Caki2 (cell line): ENCODE measurements at places on chromosomes 7 and 10.
A peak's percentile ranks its signal among the peaks of the same experiment; 100 is the strongest.

- peak; percentile 33 for DNase-seq
Observed at GRCh38 chr10:91694170-91694794, 61.4 kb upstream of the PPP1R3C start.

- no peak for DNase-seq
Observed at GRCh38 chr7:51602376-51602775, 285.8 kb upstream of the COBL start.

GRCh38 chr7:76063114-76063513 lies 15.2 kb downstream of the MDH2 start:
- DNase-seq, result no peak

GRCh38 chr10:121240556-121240955 lies 357.7 kb downstream of the FGFR2 start:
- no peak for DNase-seq

- DNase-seq, result no peak
Observed at GRCh38 chr10:88616250-88616977, 29.9 kb downstream of the LIPJ start.

DNA sequence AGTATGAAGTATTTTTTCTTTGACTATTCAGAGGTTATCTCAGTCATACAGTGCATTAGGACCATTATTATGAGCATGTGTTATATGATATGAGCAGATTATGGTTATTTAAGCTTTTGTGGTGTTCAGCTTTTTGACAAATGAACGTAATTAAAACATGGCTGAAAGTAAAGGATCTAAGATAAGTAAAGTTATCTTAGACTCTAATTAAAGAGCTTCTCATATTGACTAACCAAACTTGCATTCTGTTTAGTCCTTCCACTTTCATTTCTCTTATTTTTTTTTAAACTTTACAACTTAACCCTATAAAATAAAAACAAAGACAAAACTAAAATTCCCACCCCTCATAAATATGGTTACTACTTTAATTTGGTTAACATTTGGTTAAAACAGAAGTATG lies 6.9 kb upstream of the GPR85 start:
- no peak for DNase-seq

GRCh38 chr10:110600487-110601101 lies 33.1 kb downstream of the SMC3 start:
- peak; percentile 55 for DNase-seq

GRCh38 chr10:118501171-118501570 lies 94.3 kb downstream of the PRLHR start:
- DNase-seq, result no peak

- no peak for DNase-seq
Observed at GRCh38 chr10:101089520-101090299, 27.9 kb downstream of the KAZALD1 start.

- DNase-seq, result peak; percentile 27
Observed at GRCh38 chr7:34837801-34838201, 179.8 kb downstream of the NPSR1 start.

- no peak for DNase-seq
Observed at GRCh38 chr10:35387768-35388167, 51.5 kb downstream of the CCNY start.

- DNase-seq, result no peak
Observed at GRCh38 chr7:37104822-37105518, 343.7 kb downstream of the ELMO1 start.

- DNase-seq, result no peak
Observed at GRCh38 chr10:112045938-112046337, 137.6 kb downstream of the GPAM start.

DNA sequence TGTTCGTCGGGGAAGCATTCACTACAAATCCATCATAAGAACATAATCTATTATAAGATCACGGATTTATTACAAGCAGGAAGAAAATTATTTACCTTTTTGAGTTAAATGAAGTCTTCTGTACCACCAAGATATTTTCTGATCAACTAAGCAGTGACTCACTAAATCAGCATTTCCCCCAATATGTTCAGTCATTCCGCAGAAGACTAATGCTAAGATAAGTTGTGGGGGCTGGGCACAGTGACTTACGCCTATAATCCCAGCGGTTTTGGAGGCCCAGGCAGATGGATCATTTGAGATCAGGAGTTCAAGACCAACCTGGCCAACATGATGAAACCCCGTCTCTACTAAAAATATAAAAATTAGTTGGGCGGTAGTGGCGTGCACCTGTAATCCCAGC lies 144.2 kb upstream of the EGR2 start:
- DNase-seq, result no peak

- peak; percentile 96 for DNase-seq
Observed at GRCh38 chr10:16986406-16987205, 143.0 kb downstream of the CUBN start.

- DNase-seq, result no peak
Observed at GRCh38 chr10:43304687-43305333, 37.9 kb upstream of the RASGEF1A start.

DNA sequence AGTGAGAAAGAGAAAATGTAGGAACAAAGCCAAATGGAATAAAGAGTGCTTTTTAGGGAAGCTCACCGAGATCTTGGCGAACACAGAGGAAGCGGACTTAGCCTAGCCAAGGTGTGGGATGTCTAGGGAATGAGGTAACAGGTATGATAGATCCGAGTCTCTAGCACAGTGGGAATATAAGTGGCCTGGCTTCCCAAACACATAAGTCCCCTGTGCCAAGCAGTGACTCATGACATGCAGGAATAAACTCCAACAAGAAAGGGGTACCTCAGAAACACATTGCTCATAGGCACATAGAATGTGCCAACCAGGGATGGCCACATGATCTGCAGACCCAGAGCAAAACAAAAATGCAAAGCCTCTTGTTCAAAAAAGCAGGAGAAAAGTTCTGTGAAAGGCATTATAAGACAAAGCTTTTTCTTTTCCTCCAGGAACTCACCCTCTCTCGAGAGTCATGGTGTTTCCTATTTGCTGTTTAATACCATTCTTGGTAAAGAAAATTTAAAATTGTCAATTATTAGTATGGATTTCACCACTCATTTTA lies 542.5 kb downstream of the GATA3 start:
- no peak for DNase-seq

DNA sequence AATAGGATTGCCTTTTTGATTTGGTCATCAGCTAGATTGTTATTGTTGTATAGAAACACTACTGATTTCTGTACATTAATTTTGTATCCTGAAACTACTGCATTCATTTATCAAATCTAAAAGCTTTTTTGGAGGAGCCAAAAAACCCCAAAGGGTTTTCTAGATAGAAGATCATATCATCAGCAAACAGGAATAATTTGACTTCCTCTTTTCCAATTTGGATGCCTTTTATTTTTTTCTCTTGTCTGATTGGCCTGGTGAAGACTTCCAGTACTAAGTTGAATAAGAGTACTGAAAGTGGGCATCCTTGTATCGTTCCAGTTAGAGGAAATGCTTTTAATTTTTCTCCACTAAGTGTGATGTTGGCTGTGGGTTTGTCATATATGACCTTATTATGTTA lies 10.6 kb upstream of the ENTPD7 start:
- no peak for DNase-seq

DNA sequence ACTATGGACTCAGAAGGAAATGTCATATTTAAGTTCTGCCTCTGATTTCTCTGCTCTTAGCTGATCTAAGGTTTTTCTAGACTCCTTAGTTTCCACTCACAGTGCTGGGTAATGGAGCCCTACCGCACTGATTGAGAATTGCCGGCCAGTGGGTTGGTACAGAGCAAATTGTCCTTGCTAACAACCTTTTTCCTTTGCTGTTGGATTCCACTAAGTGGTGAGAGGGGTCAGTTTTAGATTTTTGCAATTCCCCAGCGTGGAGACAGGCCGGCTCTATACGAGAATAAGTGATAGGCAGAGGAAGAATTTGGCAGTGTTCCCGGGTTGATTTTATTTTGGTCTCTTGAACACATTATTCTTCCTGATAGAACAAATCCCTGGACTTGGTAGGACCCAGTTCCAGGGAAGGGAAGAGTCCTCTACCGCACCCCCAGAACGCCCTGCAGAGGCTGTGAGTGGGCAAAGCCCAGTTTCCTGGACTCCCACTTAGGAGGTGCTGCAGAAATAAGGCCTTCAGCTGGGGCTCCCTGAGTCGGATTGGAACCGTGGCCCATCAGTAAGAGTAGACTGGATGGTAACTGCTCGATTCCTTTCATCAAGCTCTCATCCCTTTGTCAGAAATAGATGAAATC lies 3.0 kb upstream of the NRP1 start:
- no peak for DNase-seq

GRCh38 chr10:63166742-63167258 lies 33.7 kb downstream of the NRBF2 start:
- peak; percentile 65 for DNase-seq

DNA sequence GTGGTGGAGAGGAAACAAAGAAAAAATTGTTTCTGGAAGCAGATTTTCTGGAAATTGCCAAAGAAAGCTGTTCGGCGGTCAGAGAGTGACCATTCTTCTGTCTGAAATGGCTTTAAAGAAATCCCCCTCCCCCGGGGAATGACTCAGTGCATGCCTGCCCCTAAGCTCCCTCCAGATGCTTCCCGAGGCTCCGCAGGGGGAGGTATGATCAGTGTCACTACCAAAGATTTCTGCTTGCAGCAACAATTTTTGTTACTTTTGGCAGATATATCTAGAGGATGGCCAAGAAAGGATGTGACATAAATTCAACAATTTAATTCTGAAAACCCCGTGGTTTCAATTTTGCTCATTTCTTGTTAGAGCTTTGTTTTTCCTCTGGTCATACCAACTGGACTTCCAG lies 163.9 kb downstream of the JCAD start:
- no peak for DNase-seq

DNA sequence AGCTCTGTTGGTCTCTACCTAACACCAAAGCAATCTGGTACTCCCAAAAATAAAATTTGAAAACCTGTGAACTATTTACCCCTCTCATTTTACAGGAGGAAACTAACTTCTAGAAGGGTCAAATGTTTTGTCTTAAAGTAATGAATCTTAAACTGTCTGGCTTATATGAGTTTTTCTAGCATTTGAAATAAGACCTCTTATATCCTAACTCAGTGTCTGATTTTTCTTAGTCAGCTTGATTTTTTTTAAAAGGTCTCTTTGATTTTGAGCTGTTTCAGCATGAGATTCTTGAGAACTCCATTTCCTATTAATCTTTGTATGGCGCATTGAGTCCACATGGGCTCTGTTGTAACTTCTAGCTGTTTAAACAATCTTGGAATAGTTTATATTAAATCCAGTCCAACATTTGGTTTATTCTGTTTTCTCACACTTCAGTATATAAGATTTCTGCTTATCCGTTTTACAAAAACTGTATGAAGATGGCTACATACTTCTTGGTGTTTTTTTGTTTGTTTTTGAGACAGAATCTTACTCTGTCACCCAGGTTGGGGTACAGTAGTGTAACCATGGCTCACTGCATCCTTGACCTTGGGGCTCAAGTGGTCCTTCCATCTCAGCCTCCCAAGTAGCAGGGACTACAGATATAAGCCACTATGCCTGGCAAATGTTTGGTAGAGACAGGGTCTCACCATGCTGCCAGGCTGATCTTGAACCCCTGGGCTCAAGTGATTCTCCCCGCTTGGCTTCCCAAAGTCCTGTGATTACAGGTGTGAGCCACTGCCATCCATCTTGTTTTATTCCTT lies 91.1 kb downstream of the PPP1R9A start:
- DNase-seq, result no peak

GRCh38 chr7:151390598-151391357 lies 19.1 kb downstream of the WDR86 start:
- DNase-seq, result no peak

DNA sequence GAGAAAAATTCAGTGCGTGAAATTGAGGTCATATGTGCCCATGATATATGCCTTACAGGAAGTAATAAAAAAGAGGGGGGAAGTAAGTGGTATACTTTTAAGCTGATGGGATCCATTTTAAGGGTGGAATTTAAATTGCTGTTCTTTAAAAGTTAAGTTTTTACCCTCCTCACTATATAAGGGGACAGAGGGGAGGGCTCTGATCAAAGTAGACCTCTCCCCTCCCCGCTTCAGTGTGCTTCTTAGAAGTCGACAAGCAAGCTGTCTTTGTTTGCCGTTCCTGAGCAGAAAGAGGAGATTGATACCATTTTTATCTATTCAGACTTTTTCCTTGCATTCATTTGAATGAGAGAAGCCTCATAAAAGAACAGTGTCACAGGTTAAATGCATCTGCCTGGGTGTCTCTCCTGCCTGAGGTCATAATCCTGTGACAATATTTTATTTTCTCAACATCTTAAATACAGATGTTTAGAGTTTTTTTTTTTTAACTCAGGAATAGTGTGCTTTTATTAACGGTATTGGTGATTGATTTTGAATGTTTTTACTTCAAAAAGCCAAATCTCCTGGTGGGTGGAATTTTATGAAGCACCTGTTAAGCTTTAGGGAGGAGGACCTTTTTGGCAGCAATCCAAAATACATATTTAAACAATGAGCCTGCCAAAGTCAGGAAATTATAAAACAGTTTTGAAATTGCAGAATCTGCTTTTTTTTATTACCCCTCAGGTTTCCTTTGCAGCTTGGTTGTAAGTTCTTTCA lies 141.7 kb downstream of the KAT6B start:
- DNase-seq, result no peak

DNA sequence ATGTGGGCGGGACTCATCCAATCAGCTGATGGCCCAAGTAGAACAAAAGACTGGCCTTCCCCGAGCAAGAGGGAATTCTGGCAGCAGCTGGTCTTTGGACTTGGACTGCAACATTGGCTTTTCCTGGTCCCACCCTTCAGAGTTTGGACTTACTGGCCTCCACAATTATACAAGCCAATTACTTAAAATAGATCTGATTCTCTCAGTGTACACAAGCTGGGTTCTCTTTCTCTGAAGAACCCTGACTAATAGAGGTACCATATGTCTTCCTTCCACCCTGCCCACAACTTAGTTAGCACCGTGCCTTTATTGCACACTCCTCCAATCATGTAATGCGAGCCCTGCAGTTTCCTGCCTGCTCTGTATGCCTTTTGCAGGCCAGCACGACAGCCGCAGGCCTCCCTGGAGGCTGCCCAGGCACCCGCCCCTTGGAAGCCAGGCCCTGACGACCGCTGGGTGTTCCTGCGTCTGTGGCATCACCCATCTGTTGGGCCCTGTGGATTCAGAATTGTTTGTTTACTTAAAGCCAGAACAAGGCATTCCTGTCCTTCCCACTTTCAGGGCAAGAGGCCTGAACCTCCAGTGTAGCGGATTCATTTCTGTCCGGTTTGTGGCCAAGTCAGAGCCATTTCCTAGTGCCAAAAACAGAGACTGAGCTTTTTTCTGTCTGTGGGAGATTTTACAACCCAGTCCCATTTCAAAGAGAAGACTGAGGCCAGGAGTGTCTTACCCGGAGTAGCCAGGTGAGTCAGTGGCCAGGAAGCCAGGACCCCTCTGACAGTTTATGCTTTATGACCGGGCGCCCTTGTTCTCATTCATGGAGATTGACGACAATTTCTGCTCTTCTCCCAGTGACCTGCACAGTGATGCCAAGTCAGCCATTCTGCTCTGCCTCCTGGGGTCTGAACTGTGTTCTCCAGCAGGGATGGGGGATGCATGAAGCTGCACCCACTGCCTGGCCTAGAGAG lies 968 bp upstream of the INMT start:
- DNase-seq, result no peak
